Natural killer cell treated with Interleukin-12 subunit alpha and Interleukin-12 subunit beta and Interleukin-15 and Interleukin-18, amount 100 ng/mL, for 72 hours (primary cell): ENCODE measurements at places on chromosomes 4 and X. TPM values are rescaled to one million over a fixed set of nuclear protein-coding genes. Genes with fewer than 3 reads are reported as not detected.

KLHL4 gene
- not detected for total RNA-seq

- no peak for DNase-seq
Observed at GRCh38 chr4:140994015-140994414, 139.3 kb downstream of the RNF150 start.

CSAG2 gene
- total RNA-seq = not detected

- DNase-seq = no peak
Observed at GRCh38 chrX:107674480-107675364, 46.4 kb downstream of the PRPS1 start.

POU4F2 gene
- not detected for total RNA-seq
